ENCODE measurements at places on chromosomes 16 and 17. TPM values are rescaled to one million over a fixed set of nuclear protein-coding genes. Genes with fewer than 3 reads are reported as not detected.

GRCh38 chr16:15770512-15770911 lies 86.3 kb downstream of the MYH11 start:
- DNase-seq, result no peak

DNA sequence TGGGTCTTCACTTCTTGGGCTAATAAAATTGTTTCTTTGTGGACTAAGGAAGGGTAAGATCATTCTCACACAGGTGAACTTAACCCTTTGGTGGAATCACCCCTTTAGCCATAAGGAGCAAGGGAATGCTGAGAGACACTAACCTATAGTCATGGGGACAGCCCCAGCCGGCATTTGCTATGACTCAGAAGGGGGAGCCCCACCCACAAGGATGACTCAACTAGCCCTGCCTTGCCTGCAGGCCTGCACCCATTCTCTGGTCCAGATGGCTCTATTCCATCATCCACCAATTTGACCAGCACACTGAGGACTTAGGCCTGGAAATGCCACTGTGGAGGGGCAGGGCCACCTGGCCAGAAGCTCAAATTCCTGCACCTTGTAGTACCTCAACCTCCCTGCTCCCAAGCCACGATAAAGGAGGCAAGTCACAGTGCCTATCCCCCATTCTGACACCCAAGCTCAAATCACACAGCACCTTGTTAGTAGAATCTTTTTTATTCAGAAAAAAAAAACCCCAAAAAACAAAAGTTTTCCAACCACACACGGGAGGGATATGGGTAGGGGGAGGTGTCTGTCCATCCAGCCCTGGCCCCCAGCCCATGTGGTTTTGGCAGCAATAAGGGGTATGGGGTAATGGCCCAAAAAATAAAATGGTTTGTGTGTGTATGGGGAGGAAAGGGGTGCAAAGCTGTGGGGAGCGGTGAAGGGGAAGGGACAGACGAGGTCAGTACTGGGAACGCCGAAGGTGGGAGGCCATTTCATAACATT lies 3.0 kb downstream of the PFN1 start:
- DNase-seq, result no peak

- peak; percentile 66 for DNase-seq
Observed at GRCh38 chr17:47253541-47254402, at the start of gene ITGB3. Gene ITGB3, plus strand, starts transcription at chr17:47253827. Its CDS starts 35 bp downstream, at chr17:47253862.

- peak; percentile 45 for DNase-seq
Observed at GRCh38 chr16:88383401-88384221, 852 bp downstream of the ZNF469 start.

- no peak for DNase-seq
Observed at GRCh38 chr16:1173788-1174451, 21.0 kb downstream of the CACNA1H start.

DNA sequence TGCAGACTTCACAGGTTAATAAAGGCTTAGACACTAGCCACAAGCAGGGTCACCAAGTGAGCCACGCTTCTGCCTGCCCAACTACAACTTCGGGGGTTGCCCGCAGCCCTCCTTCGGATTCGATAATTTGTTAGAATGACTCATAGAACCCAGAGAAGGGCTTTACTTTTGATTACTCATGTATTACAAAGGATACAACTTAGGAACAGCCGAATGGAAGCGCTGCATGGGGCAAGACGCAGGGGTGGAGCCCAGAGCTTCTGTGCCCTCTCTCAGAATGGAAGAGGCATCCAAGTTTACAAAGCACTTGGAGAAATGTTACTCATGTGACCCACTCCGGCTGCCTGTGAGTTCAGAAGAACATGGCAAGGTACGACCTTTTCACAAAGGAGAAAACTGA lies 7.5 kb upstream of the CDH5 start:
- DNase-seq, result no peak

The LLGL1 gene
- total RNA-seq, result 93.3 TPM

The MMP25 gene
- 0.64 TPM for total RNA-seq

The LRRC37A3 gene
- total RNA-seq, result 21.2 TPM

The CES2 gene
- 50.1 TPM for total RNA-seq

The CLUH gene
- total RNA-seq, result 59.6 TPM

The TBC1D3C gene
- not detected for total RNA-seq

The MPP2 gene
- 29.8 TPM for total RNA-seq

The KCTD19 gene
- 1.1 TPM for total RNA-seq

Measured in neural crest cell (in vitro differentiated cells).